Fibroblast of gingiva (primary cell): ENCODE measurements at places on chromosomes 11 and 22.

DNA sequence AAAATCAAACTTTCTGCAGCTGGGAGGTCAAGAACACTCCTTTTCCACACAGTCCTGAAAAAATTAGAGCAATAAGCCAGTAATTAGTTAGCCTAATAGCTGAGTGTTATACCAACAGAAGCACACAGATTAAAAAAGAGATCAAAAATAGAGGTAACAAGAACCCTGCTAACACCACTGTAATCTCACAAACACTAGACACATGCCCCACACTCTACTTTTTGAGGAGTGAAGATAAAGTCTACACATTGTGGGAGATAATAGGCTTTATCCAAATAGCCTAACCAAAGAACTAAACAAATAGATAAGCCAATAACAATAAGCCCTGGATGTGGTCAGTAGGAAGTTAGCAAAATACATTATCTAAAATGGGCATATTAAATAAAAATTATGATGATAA, 372.7 kb upstream of the ANO5 start:
- DNase-seq = no peak

DNA sequence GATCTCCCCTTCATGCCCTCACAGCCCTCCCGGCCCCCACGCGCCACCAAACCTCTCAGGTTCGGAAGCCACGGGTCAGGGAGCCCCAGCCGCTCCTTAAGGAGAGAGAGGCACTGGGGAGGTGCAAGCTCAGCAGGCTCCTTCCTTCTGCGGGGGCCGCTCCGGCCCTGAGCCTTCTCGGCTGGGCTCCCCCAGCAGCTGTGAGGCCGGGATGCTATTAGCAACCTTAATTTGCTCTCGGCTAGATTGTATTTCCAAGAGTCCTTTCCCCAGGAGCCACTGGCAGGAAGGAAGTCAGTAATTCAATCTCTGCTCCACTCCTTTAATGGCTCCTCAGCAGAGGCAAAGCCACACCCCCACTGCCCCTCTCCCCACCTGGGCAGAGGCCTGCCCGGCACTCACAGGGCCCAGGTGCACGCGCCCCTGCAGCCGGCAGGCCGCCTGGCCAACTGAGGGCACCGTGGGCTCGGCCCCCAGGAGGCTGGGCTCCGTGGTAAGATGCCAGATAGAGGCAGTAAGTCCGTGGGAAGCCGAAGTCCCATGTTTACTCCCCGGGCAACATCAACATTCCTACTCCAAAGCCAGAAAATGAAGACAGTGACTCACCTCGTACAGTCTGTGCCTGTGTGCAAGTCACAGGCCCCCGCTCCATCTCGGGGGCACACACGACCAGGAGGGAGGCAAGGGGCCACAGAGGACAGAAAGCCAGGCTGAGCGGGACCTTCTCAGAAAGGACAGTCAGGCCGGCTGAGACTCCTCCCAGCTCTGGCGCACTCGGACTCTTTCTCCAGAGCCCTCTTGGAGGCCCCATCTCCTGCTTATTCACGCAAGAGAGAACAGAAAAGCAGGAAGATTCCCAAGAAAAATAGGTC, 5.2 kb downstream of the IGSF9B start:
- no peak for DNase-seq

GRCh38 chr22:46843821-46844255, 81.4 kb downstream of the TBC1D22A start:
- peak; percentile 42 for DNase-seq

DNA sequence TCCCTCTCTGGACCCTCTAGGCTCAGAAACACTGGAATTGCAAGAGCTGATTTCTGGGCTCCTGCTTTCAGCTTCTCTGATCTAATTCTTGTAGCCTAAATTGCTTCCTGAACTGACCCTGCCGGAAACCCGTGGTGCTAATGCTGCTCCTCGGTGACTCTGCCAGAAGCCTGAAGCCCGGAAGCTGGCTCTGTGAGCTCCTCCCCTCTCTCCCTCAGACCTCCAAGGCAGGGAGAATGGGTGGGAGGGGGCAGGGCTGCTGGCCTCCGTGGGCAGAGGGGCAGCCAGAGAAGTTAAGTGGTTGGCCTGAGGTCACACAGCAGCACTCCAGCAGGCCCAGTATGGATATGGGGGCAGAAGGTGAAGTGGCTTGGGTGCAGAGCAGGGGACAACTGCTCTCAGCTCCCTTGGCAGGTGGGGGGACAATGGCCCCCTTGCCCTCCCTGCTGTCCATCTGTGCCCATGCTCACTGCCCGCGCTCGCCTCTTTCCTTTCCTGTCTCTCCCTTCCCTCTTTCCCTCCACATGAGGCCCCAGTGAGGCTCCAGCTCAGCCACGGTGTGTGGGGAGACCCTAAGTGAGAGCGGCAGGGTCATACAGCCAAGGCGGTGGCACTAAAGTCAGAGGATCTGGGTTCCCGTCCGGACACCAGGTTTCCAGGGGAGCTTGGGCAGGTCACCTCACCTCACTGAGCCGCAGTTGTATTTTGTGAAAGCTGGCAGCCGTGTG, 16.2 kb downstream of the CAPN5 start:
- peak; percentile 32 for DNase-seq

GRCh38 chr11:60970369-60970774, 1.1 kb upstream of the CD6 start:
- DNase-seq = no peak

DNA sequence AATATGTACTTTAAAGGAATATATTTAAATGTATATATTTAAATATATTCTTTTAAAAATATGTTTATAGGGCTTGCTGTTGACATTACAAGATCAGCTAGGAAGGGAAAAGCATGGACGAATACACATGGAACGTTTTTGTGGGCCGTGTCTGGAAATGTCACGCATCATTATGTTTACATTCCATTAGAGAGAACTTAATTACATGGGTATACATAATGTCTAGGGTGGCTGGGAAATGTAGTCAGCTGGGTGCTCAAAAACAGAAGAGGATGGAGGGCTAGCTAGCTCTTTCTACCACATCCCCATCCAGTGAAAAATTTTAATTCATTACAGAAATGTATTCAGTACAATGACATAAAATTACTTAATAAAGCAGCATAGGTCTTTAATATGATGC, 371.2 kb downstream of the DYNC2H1 start:
- no peak for DNase-seq
